ENCODE measurements at places on chromosomes 2 and 18.

GRCh38 chr18:23872701-23873550, 141.6 kb upstream of the TTC39C start:
- no peak for DNase-seq

- DNase-seq, result no peak
These were observed 142.1 kb downstream of the MYT1L start for GRCh38 chr2:2188941-2189340.

GRCh38 chr2:215565897-215566296, 130.0 kb upstream of the FN1 start:
- DNase-seq, result no peak

- DNase-seq, result no peak
These were observed 9.4 kb downstream of the FAM210A start for GRCh38 chr18:13716916-13717315.

DNA sequence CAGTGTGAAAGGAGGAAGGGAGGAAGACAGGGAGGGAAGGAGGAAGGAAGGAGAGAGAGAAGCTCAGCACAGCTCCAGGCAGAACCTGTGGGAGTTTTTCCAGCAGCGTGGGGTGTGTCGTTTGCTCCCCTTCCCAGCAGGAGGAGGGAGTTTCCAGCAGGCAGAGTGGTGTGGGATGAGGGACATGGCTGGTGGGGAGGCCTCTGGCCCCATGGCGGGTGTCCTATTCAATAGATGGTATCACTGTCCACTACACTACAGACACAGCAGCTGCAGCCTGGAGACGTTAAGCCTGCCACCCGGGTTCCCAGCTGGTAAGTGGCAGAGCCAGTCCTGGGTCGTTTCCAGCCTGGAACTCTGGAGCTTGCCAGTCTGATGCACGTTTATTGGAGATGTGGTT, 44.7 kb downstream of the GLI2 start:
- DNase-seq, result no peak

DNA sequence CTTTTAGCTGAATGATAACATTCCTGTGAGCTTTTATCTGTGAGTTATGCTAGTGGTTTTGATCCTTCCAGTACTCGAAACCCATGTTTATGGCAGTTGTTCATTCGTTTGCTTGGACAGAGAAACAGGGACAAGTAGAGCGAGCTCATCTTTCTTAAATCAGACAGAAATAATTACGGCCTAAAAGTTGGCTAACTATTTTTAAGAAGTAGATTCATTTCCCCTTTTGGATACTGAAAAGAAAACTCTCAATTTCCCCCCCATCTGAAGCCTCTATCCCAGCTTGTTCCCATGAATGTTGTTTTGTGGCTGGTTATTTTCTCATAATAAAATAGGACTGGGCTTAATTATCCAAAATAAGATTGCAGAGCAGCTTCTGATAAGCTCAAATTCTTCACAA, 67.1 kb downstream of the ANTXR1 start:
- DNase-seq, result no peak

DNA sequence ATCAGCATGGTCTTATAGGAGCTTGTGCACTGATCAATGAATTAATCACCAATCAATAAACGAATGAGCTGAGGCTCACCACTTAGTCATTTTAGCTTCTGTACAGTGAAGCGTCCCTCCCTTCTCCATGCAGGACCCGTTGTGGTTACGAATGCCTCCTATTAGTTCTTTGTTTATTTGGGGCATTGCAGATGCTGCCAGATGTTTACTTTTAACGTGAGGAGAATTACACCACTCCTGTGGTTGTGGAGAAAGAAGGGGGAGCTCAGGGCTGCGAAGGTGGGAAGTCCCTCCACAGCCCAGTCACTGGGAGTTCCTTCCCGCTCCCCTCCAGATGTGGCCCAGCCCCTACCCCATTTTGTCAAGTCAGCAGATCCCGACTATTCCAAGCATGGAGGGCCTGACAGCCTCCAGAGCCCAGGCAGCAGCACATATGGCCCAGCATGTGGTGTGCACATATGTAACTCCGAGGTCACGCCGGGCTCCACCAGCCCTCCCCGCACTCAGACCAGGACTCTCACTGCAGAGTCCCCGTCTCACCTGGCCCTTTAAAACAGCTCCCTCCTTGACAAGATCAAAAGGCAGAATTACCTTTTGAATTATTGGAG, 20.9 kb downstream of the PKDCC start:
- no peak for DNase-seq

- peak; percentile 60 for DNase-seq
These were observed 228.1 kb upstream of the PXDN start for GRCh38 chr2:1972422-1972821.

- DNase-seq, result peak; percentile 82
These were observed 44.2 kb upstream of the DSC1 start for GRCh38 chr18:31206787-31207381.

DNA sequence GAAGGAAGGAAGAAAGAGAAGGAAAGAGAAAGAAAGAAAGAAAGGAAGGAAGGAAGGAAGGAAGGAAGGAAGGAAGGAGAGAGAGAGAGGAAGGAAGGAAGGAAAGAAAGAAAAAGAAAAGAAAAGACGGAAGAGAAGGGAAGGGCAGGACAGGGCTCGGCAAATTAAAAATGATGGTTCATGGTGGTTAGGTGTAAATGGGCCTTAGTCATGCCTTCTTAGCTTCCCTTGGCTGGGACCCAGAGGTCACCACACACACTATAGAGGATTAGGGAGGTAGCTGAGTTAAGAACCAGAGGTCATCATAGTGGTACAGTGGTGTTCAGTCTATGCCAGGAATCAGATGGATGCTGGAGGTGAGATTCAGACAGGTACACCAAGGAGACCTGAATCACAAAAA, 9.3 kb upstream of the ATL2 start:
- peak; percentile 31 for DNase-seq

- DNase-seq, result no peak
These were observed 76.6 kb downstream of the SMIM21 start for GRCh38 chr18:75350857-75351256.

- no peak for DNase-seq
These were observed 9.1 kb downstream of the ASAP2 start for GRCh38 chr2:9215680-9216079.

GRCh38 chr2:1482253-1482675, 69.0 kb downstream of the TPO start:
- no peak for DNase-seq

- no peak for DNase-seq
These were observed 169.3 kb downstream of the ACKR3 start for GRCh38 chr2:236738896-236739295.

GRCh38 chr2:138658187-138658894, 121.8 kb downstream of the NXPH2 start:
- DNase-seq, result no peak

GRCh38 chr2:25310709-25310964, 31.1 kb downstream of the DNMT3A start:
- DNase-seq, result no peak

GRCh38 chr2:189574793-189575475, 5.7 kb downstream of the SLC40A1 start:
- no peak for DNase-seq

GRCh38 chr2:46547223-46548102, 68.1 kb downstream of the TMEM247 start:
- DNase-seq, result no peak

DNA sequence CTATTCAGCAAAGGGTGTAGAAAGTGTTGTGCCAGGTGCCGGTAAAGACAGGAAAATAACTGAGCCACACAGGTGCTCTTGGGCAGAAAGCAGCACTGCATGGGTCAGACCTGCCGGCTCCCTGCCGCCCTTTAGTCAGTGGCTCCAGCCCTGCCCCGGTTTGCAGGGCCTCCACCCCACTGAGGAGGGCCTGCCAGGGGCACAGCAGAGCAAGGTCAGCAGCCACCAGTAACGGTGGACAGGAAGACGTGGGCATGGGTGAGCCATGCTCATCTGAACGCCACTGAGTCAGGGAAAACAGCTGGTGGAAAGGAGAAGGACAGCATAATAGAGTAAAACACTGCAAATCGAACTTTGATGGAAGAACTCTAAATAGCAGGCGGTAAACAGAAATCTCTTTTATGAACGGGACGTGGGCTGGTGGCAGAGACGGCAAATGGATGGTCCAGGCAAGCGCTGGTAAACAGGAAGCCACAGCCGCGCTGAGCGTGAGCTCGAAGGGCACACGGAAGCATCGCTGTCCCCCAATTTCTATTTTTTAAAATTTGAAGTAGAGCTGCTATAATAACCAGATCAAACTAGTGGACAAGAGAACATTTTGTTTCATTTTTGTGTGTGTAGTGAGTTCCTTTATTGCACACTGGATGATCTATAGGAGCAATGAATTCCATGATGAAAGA, 141.8 kb upstream of the ALKAL2 start:
- no peak for DNase-seq

DNA sequence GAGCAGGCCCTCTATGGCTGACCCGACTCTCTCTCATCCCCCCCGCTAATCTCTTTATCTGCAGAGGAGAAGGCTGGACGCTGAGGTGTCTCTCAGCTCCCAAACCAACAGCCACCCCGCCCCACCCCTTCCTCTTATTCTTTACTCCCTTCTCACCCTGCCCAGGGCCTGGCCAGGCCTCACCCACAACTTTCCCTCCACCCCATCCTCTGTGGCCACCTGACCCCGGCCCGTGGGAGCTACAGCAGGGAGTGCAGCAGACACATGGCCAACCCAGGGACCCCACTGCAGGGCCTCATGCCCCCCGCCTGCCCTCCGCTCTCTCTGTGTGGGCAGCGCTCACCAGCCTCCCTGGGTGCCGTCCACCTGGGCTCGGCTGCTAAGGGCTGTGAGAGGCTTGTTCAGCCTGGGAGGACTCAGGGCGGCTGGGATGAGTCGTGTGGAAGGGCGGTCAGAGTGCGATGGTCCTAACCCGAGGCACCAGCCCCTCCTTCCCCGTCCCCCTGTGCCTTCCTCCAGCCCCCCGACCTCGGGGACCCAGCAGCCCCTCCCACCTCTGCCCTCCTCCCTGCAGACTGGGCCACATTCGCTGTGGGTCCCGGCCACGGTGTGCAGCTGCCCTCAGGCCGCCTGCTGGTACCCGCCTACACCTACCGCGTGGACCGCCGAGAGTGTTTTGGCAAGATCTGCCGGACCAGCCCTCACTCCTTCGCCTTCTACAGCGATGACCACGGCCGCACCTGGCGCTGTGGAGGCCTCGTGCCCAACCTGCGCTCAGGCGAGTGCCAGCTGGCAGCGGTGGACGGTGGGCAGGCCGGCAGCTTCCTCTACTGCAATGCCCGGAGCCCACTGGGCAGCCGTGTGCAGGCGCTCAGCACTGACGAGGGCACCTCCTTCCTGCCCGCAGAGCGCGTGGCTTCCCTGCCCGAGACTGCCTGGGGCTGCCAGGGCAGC, 6.8 kb downstream of the NEU4 start:
- DNase-seq, result no peak

GRCh38 chr2:213816583-213816982, 532.3 kb downstream of the SPAG16 start:
- DNase-seq, result no peak

GRCh38 chr2:27762951-27763906, 8.3 kb upstream of the MRPL33 start:
- DNase-seq, result no peak

DNA sequence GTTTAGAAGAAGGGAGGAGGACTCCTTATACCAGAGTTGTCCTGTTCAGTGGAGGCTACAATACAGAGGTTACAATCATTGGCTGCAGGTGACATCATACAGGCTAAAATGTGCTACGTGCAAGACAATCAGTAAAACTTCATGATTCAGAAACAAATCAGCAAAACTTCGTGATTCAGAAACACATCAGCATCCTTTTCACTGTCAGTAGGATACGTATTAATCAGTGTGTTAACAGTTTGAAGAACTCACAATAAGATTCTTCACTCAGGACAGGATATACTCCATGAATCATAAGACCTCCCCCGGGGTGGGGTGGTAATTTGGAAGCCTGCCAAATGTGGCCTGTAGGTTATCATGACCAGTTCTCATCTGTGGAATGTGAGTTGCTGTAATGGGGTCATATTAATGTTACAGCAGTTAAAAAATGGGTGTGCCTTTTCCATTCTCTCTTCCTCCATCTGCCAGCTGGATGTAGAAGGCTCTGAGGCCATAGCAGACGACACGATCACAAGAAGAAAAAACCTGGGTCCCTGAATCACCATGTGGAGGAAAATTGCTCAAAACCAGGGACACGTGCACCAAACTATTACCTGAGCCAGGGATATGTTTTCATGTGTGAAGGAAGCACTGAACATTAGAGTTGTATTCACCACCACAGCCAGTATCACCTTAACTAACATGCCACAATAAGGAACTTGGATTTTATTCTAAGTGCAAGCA, 134.8 kb upstream of the CREB1 start:
- peak; percentile 100 for DNase-seq

GRCh38 chr2:162074928-162075688, 1.1 kb upstream of the DPP4 start:
- no peak for DNase-seq

DNA sequence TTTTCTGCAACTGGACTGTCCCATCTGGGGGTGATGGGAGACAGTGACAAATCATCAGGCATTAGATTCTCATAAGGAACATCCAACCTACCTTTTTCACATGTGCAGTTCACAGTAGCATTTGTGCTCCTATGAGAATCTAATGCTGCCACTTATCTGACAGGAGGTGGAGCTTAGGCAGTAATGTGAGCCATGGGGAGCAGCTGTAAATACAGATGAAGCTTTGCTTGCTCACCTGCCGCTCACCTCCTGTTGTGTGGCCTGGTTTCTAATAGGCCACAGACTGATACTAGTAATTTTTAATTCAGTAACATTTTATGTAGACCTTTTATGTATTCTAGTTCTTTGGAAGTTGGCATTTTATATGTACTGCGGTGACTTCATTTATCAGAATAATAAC, 180.1 kb upstream of the SPOPL start:
- DNase-seq, result no peak

GRCh38 chr2:118123561-118124232, 35.4 kb downstream of the INSIG2 start:
- peak; percentile 93 for DNase-seq

GRCh38 chr18:3252843-3253242, 5.2 kb downstream of the MYL12A start:
- no peak for DNase-seq

DNA sequence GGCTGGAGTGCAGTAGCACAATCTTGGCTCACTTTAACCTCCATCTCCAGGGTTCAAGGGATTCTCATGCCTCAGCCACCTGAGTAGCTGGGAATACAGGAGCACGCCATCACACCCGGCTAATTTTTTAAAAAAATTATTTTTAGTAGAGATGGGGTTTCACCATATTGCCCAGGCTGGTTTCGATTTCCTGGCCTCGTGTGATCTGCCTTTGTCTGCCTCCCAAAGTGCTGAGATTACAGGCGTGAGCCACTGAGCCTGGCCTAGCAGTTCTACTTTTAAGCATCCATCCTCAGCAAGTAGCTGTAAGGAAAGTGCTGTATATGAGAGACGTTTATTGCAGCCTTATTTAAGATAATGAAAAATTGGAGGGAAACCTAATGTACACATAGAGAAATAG, 79.7 kb downstream of the ZDBF2 start:
- no peak for DNase-seq

Data from A172 (cell line).